Activated T-helper 17 cell treated with anti-CD3 and anti-CD28 coated beads, Interleukin-2, amount 50 U/mL, for 72 hours (primary cell): ENCODE measurements at places on chromosomes 7 and 10.

- ATAC-seq: no peak
These were observed 44.9 kb downstream of the BEND7 start for GRCh38 chr10:13483951-13484350.

GRCh38 chr7:106595922-106596321 is 65.0 kb downstream of the CCDC71L start:
- ATAC-seq: no peak

DNA sequence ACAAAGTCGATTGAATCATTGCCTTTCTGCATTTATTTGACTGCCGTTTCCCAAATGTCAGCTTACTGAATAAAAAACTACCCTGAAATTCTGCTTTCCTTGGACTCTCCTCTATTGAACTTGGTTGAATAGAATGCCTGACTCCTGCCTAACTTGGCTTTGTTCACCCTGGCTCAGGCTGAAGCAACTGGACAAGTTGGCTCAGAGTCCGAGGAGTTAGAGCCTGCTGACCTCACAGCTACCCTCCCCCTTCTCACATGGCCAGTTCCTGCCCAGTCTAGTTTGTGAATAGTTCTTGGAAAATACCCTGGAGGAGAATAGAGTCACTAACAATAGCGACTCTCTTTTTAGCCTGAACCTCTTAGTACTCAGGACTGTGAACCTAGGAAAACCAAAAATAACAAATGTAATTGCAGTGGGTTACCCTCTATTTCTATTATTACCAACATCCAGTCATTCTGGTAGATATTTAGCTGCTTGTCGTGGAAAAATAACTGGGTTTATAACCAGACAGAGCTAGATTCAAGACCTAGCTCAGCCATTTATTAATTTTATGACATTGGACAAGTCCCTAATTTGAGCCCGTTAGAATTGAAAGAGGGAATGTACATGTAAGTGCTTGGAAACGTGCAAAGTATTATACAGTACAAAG is 17.3 kb upstream of the NRBF2 start:
- ATAC-seq: no peak

DNA sequence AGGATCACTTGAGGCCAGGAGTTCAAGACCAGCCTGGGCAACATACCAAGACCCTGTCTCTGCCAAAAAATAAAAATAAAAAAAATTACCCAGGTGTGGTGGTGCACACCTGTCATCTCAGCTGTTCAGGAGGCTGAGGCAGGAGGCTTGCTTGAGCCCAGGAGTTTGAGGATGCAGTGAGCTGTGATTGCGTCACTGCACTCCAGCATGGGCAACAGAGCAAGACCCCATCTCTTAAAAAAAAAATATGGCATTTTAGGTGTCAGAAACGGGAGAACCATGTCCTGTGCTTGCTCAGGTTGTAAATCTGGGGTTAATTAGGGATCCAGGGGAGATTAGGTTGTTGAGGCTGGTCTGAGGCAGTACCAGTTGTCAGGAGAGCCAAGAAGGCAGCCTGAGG is 64.9 kb downstream of the GTF2IRD1 start:
- ATAC-seq: no peak

- ATAC-seq: no peak
These were observed 109.1 kb downstream of the LSM5 start for GRCh38 chr7:32381024-32381601.

GRCh38 chr7:41705109-41705901 is 2.4 kb upstream of the INHBA start:
- ATAC-seq: peak; percentile 60

- ATAC-seq: no peak
These were observed 82.7 kb downstream of the RAMP3 start for GRCh38 chr7:45240273-45240771.

DNA sequence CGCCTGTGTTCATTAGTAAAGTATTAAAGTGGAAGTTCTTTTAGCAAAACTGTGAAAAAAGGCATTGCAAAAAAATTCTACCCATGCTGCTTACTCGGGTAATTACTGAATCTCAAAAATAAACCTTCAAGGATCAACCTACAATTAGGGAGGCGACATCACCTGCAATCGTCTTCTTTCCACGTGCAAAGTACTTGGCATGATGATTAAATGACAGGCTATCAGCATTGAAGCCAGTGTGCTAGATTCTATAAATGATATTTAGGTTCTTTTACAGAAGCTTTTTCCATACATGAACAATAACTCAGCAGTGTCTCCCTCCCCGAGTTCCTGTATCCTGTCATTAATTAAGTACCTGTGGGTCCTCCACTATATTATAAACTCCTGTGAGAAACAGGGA is 105.8 kb downstream of the SFMBT2 start:
- no peak for ATAC-seq

- no peak for ATAC-seq
These were observed 70.4 kb upstream of the HECTD2 start for GRCh38 chr10:91339729-91340128.

DNA sequence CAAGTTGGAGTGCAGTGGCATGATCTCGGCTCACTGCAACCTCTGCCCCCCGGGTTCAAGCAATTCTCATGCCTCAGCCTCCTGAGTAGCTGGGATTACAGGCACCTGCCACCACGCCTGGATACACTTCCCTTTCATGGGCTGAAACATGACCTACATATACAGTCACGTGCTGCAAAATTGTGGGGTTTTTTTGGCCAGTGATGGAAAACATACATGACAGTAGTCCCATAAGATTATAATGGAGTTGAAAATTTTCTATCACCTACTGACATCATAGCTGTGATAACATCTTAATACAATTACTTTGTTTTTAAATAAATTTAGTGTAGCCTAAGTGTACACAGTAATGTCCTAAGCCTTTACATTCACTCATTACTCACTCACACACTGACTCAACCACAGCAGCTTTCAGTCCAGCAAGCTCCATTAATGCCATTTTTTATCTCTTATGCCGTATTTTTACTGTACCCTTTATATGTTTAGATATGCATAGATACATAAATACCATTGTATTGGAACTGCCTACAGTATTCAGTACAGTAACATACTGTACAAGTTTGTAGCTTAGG is 79.9 kb upstream of the TMEM196 start:
- ATAC-seq: no peak

GRCh38 chr7:116692401-116693308 is 20.7 kb downstream of the MET start:
- no peak for ATAC-seq

- ATAC-seq: no peak
These were observed 261.0 kb upstream of the KLF6 start for GRCh38 chr10:4046030-4046429.

DNA sequence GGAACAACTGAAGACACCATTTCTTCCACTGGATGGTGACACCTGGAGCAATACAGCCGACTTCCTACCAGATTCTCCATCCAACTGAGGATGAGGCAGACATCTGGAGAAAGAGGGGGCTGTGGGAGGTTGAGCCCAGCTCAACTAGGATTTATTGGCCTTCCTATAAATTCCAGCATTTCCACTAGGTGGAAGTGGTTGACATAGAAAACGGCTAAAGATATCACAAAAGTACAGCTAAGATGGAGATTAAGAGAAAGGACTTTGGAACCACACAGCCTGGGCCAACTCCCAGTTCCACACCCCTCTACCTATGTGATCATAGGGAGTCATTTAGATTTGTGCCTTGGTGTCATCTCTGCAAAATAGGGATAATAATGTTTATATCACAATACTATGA is 61.3 kb upstream of the CAV2 start:
- ATAC-seq: no peak

- ATAC-seq: no peak
These were observed 44.4 kb downstream of the ALOX5 start for GRCh38 chr10:45418417-45418848.

DNA sequence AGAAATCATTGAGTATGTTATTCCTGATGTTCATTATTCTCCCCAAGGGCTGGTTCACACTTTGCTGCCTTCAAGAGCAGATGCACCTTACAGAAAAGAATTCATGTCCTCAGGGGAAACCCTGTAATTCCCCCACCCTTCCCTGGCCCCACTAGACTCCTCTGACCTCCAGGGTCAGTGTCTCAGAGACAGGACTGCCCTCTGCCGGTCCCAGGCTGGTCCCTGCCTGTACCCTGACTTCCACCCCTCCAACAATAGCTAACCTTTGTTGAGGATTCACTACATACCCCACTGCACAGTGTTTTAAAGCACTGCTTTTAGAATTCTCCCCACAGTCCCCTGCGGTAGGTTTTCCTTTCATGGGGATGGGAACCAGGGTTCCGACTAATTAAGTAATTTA is 4.4 kb upstream of the SEPHS1 start:
- no peak for ATAC-seq

DNA sequence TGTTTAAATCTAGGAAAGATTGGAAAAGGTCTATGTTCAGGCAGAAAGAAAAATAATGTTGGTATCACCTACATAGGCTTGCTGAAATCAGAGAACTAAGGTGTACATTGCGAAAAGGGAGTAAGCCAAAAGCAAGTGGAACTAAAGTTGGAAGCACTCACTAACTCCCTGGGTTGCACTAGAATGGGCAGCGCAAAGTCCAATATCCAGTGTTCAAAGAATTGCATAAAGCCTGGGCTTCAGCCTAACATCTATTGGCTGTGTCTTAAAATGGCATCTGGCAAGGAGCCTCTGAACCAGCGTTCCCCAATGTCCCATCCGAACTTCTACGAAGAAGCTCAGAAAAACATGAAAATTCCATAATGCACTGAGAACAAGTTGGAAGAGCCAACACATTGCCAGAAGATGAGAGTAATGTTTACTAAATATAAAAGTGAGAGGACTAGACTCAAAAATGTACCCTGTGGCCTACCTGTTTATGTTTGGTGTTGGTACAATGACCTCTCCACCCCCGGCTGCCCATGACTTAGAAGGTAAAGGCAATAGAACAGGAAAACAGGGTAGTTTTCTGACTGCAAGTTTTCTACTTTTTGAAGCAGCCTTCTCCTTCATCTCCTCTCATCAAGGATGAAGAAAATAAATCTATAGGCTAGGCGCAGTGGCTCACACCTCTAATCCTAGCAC is 275.9 kb upstream of the GHITM start:
- no peak for ATAC-seq

- no peak for ATAC-seq
These were observed 42.9 kb downstream of the CD36 start for GRCh38 chr7:80681272-80681885.

DNA sequence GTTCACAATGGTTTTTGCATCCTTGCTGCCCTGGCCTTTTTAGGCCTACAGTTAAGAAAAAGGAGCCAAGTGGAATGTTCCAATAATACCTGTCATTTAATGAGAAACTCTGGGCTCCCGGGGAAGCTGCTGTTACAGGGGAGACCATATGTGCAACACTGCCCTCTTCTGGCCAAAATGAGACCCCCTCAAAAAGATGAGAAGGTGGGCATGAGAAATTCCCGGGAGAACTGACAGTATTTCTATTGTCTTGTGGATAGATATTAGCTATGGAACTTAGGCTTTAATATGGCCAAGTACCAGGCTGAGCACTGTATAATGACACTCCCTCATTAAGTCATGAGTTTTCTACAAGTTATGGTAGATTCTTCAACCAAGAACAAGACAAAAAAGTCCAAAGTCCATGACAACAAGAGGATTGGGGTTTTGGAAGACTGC is 99.4 kb downstream of the CCDC3 start:
- ATAC-seq: no peak

DNA sequence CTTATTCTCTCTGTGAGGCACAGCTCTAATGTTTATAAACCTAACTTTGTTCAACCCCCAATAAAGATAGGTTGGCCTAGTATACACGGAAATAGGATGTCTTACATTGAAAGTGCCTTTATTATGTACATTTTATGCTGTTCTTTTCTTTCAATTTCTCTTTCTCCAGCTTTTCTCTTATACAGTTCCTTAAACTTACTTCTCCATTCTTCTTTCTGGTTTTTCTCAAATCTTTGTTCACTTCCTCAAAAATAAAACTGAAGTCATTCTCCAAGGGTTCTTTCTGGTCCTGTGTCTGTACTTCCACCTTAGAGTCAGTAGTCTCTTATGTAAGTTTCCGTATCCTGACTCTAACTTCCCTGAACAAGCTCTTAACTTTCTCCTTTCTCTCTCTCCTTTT is 29.2 kb upstream of the NAMPT start:
- no peak for ATAC-seq

- ATAC-seq: peak; percentile 80
These were observed 60.8 kb upstream of the PPIF start for GRCh38 chr10:79286318-79286951.

DNA sequence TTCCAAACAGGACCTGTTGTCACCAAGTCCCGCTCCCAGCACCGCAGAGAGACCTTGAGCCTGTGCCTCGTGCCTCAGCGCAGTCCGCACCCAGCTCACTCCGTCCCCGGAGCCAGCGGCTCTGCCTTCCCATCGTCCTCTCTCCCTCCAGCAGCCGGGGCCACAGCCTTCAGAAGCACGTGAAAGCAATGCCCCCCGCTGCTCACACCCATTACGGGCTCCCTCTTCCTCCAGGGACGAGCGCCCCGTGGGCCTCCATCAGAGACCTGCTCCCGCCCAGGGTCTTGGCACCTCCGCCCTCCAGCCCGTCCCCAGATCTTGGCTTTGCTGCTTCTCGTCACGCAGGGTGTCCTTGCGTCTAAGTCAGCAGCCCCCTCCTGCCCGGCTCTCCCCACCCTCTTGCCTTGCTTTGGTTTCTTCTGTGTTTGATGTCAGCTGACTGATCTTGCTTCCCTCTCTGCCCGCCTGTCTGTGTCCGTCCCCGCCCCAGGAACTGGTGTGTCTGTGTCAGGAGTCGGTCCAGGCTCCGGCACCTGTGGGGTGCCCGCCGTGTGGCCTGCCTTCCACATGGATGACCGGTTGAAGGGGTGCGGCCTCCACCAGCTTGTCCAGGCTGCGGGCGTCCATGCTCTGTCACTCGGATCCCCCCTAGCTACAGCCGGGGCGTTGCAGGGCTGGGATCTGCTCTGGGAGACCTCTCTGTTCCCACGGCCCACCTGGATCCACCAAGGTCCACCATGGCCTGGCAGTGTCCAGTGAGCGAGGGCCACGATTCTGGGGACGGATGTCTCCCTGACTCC is 61.9 kb downstream of the FOXL3 start:
- ATAC-seq: peak; percentile 75

DNA sequence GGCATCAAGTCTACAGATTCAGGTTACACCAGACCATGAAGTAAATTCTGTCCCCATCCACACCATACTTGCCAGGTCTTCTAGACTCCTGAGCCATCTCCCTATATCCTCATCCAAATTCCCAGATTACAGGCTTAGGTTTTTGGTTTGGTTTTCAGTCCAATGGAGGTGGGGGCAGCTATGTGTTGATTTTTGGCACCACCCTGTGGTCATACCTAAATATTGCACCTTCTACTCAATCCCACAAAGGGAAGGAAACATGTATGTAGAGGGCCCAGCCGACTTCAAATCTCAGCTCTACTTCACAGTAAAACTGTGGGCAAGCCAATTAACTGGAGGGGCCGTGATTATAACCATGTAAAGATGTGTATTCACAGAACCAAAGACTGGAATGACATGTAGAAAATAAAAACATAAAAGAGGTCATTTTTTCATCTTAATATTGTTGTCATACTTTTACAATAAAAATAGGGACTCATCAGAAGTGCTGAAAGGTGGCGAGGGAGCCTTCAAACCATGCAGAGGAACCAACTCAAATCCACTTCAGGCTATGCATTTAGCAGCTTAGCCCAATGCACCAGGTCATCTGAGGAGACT is 19.8 kb downstream of the ERCC6 start:
- ATAC-seq: peak; percentile 50
